ENCODE measurements at places on chromosomes 6 and 20. TPM values are rescaled to one million over a fixed set of nuclear protein-coding genes. Genes with fewer than 3 reads are reported as not detected.

The CAGE1 gene
- 0.13 TPM for total RNA-seq

The CFAP61 gene
- total RNA-seq, result 1.7 TPM

The LINC00237 gene
- total RNA-seq, result not detected

The C6orf58 gene
- not detected for total RNA-seq

The TRIM31 gene
- not detected for total RNA-seq

DNA sequence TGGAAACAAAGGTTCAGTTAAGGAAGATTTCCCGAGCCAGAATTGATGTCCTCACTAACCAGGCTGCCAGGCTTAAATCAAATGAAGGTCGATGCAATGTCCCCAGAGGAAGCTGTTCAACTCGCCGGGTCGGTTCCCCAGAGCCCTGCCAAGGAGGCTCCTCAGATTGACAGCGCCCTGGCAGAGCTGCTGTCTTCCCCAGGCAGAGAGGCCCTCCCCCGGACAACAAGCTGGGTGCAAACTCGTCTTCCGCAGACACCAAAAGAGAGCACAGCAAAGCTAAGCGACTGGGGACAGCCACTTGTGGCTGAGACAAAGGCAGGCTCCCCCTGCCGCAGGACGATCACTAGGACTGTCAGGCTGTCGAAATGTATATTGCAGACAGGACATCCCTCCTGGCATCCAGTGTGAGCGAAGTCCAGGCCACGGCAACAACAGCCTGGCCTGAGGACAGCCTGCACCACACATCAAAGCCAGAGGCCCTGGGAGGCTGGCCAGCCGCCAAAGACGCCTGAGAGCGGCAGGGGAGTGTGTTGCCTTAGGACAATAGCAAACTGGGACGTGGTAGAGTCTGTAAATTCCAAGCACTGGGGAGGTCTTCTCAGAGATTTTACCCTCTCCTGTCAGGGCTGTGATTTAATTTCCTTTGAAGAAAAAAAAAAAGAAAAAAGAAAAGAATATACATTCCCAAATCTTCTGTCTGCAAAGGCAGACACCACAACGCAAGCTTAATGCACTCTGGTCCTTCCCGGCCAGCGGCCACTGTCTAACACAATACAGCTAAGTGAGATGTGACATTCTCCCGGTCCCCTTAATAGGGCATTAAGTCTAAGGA, 99.1 kb downstream of the HIVEP2 start:
- no peaks in the 10 kb centered on the region for H3K27me3 ChIP-seq
- peak; percentile 86 for DNase-seq
- peaks cover 84% of the 10 kb centered on the region for H3K4me1 ChIP-seq
- H3K36me3 ChIP-seq, result no peaks in the 10 kb centered on the region
- H3K27ac ChIP-seq, result peak overlapping the region; percentile 89
- H3K4me3 ChIP-seq, result peak overlapping the region; percentile 51

GRCh38 chr6:84447651-84448050, 220.2 kb upstream of the CEP162 start:
- no peak for DNase-seq
- H3K36me3 ChIP-seq, result no peaks in the 10 kb centered on the region
- H3K27me3 ChIP-seq, result no peaks in the 10 kb centered on the region

GRCh38 chr20:63955281-63955826, 862 bp downstream of the UCKL1 start:
- peaks cover 26% of the 10 kb centered on the region for H3K4me1 ChIP-seq
- no peaks in the 10 kb centered on the region for H3K36me3 ChIP-seq
- peak; percentile 45 for DNase-seq
- peak overlapping the region; percentile 74 for H3K4me3 ChIP-seq

DNA sequence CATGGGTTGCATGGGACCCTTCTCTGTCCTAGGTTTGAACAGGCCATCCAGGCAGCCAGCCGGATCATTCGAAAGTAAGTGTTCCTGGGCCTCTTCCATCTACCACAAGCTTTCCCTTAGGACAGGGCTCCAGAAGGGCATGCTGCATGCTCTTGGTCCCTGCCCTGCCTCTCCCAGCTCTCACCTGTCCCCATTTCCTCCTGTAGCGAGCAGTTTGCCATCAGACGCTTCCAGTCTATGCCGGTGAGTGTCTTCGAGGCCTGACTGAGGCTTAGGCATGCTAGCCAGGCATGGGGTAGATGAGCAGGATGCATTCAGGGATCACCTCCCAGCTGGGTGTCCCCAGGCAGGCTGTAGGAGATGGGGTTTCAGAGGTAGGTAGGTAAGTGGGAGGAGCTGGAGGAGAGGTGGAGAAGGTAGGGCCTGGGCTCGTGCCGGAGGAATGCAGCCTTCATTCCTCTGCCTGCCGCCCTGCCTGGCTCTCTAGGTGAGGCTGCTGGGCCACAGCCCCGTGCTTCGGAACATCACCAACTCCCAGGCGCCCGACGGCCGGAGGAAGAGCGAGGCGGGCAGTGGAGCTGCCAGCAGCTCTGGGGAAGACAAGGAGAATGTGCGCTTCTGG, 4.3 kb downstream of the CDC25B start:
- no peak for DNase-seq
- H3K4me1 ChIP-seq, result peaks cover 20% of the 10 kb centered on the region
- no peaks in the 10 kb centered on the region for H3K36me3 ChIP-seq

- no peaks in the 10 kb centered on the region for H3K27me3 ChIP-seq
- H3K4me1 ChIP-seq, result peaks cover 10% of the 10 kb centered on the region
- no peak overlapping the region for H3K27ac ChIP-seq
Observed at GRCh38 chr20:52349806-52350205, 158.2 kb upstream of the ZFP64 start.

DNA sequence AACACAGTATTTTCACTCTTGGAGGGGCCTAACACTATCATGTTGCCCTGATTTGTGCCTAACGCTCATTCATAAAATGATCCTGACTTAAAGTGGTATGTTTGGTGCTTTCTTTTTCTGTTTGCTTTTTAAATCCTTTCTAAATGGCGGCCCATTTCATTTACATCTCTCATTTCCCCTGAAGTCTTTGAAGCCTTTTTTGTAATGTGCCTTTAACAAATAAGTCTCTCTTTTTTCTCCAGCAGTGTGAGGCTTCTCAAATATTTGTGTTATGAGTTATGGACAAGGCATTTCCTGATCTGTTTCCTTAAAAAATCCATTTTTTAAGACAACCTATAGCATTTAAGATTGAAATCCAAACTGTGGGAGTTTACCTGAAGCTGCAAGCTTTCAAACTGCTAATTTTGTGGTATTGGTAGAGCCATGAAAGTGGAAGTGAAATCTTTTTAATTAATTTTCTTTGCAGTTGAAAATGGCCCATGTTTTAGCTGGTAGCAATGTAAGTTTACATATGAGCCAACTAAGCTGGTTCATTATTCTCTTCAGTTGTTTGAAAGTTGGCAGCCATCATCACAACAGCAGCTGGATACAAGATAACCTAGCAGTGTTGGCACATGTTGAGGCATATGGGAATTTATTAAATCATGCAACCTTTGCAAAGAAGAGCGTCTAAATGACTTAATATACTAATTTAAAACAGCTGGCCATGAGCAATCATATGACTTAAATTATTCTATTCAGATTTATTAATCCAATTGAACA, 469.7 kb downstream of the CDKAL1 start:
- no peak overlapping the region for H3K4me3 ChIP-seq
- no peaks in the 10 kb centered on the region for H3K27me3 ChIP-seq
- no peaks in the 10 kb centered on the region for H3K36me3 ChIP-seq
- peaks cover 23% of the 10 kb centered on the region for H3K4me1 ChIP-seq
- no peak for DNase-seq

DNA sequence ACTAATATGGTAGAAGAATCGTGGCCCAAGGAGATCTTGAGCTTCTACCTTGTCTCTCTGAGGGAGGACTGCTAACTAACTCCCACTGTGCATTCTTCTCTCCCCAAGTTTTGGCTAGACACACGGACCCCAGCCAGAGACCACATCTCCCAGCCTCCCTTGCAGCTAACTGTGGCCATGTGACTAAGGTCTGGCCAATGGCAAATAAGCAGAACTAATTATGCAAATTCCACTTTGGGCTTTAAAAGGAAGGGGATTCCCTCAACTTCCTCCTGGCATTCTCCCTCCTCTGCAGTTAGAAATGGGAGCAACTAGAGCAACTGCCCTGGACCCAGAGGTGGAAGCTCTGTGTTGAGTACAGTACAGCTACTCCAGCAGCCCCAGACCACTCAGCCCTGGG, 15.4 kb downstream of the BPIFA2 start:
- H3K36me3 ChIP-seq, result no peaks in the 10 kb centered on the region
- no peak overlapping the region for H3K27ac ChIP-seq
- no peak for DNase-seq
- H3K4me3 ChIP-seq, result no peak overlapping the region

DNA sequence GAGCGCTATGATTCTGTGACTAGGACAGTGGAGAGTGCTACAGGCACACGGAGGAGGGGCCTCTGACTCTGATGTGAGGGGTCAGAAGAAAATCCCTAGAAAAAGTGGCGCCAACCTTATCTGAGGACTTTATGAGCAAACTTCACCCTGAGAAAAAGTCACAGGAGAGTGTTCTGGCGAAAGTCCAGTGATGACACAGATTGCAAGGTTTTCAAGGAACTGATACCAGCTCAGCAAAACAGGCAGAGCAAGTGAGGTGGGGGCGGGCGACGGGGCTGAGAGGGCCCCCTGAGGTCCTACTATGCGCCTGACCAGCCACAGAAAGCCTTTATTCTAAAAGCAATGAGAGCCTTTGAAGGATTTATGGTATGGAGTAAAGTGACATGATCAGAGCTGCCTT, 73.3 kb downstream of the SLC22A23 start:
- H3K27me3 ChIP-seq, result no peaks in the 10 kb centered on the region
- H3K36me3 ChIP-seq, result no peaks in the 10 kb centered on the region
- peaks cover 45% of the 10 kb centered on the region for H3K4me1 ChIP-seq
- no peak for DNase-seq
- peak overlapping the region; percentile 64 for H3K27ac ChIP-seq

DNA sequence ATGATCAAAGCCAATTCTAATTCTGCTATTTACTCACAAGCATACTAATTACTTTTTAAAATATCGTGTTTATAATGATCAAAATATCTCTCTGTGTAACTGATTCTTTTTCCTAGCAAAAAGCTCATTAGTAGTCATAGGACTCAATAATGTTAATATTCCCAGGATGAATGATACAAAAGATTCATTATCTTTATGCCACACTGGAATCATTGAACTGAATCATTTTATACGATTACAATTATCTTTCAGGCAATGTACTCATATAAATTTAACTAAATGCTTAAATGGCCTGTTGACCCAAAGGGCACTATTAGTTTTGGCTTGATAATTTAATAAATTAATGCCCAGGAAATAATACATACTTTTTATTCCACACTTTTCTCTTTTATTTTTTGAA, 96.3 kb downstream of the EYS start:
- no peaks in the 10 kb centered on the region for H3K4me1 ChIP-seq
- no peak overlapping the region for H3K27ac ChIP-seq
- DNase-seq, result no peak
- H3K36me3 ChIP-seq, result no peaks in the 10 kb centered on the region

- H3K27ac ChIP-seq, result no peak overlapping the region
- no peak overlapping the region for H3K4me3 ChIP-seq
- peaks cover 48% of the 10 kb centered on the region for H3K4me1 ChIP-seq
Observed at GRCh38 chr6:106908386-106908840, 66.1 kb downstream of the CD24 start.

DNA sequence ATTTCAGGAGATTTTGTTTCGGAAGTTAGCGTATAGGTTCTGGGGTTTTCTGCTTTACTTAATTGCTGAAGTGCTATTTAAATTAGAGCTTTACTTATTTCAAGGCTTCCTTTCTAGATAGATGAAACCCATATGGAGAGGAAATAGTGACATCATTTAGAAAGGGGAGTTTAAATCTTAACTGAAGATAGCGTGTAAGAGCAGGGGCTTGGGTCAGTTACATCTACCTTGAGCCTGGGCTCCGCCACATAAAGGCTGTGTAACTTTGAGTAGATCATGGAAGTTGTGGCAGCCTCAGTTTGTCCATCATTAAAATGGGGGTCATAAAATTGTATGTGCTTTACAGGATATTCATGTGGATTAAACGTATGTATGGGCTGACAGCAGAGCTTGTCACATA, 4.7 kb downstream of the CDS2 start:
- no peak for DNase-seq
- no peaks in the 10 kb centered on the region for H3K27me3 ChIP-seq
- H3K36me3 ChIP-seq, result no peaks in the 10 kb centered on the region
- H3K4me3 ChIP-seq, result no peak overlapping the region
- no peak overlapping the region for H3K27ac ChIP-seq

All from PC-9 (cell line).